ENCODE measurements at places on chromosomes 1 and 21. TPM values are rescaled to one million over a fixed set of nuclear protein-coding genes. Genes with fewer than 3 reads are reported as not detected.
A peak's percentile ranks its signal among the peaks of the same experiment; 100 is the strongest.

DNA sequence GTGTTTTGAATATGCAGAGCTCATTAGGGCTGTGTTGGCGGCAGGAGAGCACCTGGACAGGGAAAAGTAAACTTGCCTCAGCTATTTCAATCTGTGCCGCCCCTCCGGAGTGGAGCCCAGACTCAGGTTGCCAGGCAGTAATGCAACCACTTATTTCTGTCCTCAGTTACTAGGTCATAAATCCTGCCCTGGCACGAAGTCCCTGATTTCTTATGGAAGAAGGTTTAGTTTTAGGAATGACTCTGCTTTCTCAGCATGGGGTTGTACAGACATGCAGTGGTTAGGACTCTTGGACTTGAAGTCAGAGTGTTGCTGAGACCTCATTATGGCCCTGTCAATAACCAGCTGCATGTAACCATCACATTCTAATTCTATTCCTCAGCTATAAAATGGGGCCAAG, 98.3 kb upstream of the FGGY start:
- DNase-seq: peak; percentile 26

The PARP1 gene
- 56.3 TPM for total RNA-seq

The DCDC2B gene
- not detected for total RNA-seq

DNA sequence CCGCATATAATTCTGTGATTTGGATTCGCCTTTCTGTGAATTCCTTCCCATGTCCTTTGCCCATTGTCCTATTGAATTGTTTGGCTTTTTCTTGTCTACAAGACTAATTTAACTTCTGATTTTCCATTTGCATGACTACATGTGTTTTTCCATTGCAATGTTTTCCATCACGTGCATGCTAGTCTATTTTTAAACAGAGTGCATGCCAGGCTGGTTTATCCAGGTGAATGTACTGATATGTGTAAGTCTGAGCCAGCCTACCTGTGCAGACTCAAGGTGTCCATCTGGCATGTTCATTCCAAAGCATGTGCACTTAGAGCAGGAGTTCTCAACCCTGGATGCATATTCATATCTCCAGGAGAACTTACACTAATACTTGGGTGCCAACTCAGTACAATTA, 59.7 kb downstream of the INAVA start:
- no peak for DNase-seq

The LCE1D gene
- not detected for total RNA-seq

- DNase-seq: no peak
Observed at GRCh38 chr1:54610048-54610447, 13.3 kb downstream of the FAM151A start.

- DNase-seq: peak; percentile 12
Observed at GRCh38 chr1:228087771-228088251, 5.3 kb downstream of the ARF1 start.

The C1orf141 gene
- total RNA-seq: not detected

DNA sequence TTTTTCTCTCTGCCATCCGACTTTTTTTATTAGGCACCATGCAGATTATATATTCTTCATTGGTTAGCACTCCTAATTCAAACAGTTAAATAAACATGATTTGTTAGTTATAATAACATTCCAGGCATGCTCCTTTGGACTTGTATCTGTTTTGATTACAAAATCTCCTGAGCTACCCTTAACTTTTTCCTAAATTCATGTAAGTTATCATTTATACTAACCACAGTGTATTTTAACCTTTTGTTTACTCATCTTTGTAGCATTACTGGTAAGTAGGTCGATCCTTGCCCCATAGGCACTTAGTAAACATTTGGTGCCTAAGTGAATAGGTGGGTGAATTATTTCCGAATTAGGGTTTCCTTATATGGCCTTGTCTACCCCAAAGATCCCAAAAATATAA, 43.8 kb downstream of the MIER1 start:
- DNase-seq: no peak

DNA sequence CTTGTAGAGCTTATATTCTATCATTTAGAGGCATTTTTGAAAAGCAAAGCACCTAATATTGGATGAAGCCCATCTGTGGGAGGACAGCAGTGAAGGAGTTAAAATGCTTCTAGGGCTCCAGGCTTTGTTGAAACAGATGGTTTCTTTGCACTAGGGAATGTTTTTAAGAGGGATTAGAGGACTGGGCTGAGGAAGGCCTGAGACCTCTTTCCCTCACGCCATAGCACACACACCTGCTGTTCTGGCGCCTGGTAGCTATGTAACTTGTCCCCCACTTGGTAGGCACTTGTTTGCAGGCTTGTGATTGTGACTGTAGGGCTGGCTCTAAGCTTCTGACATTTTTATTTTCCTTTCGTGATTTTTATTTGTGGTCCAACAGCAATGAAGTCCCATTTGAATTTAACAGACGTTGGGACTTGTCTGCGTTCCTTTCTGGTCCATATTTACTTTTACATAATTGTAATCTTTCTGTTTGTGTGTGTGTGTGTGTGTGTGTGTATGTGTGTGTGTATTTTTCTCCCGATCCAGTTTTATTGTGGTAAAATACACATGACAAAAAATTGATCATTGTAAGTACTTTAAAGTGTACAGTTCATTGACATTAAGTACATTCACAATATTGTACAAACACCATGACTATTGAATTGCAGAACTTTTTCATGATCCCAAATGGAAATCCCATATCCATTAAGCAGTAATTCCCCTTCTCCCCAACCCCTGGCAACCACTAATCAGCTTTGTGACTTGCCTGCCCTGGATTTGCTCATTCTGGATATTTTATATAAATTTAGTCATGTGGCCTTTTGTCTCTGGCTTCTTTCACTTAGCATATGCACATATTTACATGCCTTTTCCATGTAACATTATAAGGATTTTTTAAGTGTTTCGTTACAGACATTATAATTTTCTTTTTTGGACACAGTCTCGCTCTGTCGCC, 33.5 kb upstream of the MACF1 start:
- no peak for DNase-seq

The KCNQ4 gene
- total RNA-seq: 1.8 TPM

- peak; percentile 69 for DNase-seq
Observed at GRCh38 chr1:58584082-58584895, 7.2 kb upstream of the TACSTD2 start.

GRCh38 chr1:32741059-32741412, 38.5 kb upstream of the SYNC start:
- no peak for DNase-seq

The HSD3B2 gene
- total RNA-seq: not detected

DNA sequence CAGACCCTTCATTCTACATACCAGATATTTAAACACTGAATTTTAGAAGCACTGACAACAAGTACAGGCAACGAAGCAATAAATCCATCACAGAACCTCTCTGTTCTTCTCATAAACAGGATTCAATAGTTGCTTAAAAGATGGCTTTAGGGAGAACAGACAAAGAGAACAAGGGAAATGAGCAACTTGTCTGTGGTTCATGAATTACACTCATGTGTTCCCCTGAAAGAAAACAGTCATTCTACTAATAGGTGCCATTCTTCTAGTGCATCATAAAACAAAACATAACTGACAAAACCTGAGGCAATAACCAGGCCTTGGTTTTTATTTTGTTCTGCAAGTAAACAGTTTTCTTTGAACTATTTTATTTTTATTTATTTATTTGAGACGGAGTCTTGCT, 6.8 kb downstream of the GNL2 start:
- no peak for DNase-seq

The AMY1B gene
- total RNA-seq: not detected

The TRIM62 gene
- 7.3 TPM for total RNA-seq

The ANKRD34A gene
- total RNA-seq: not detected
